Cortex of kidney (tissue), 1 donor: ENCODE measurements at places on chromosomes 1 and 21.

GRCh38 chr1:100835866-100836842 lies 58.5 kb downstream of the EXTL2 start:
- no peak for DNase-seq

DNA sequence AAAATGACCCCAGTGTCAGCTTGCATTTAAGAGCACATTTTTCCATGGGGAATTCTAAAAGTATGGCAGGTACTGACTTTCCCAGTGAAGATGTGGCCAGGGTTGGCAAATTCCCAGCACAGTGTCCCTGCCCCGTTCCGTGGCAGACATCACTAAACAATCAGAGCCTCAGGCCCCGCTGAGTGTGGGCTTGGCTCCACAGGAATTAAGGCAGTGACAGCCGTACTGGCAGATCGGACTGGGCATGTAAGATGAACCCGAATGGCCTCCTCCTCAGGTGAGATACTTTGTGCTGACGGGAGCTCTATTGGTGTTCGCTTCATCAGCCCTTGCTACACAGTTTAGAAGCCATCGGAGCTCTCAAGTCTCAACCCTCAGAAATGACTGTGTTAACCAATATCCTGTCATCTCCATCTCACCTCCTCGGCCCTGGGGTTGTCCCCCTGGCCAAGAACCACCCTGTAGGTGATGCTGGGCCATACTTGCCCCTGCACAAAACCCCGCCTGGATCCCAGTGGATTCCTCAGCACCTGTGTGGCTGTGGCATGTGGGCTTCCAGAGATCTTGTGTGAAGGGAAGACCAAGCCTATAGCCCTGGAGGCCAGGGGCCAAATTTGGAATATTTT lies 29.0 kb upstream of the ABCG1 start:
- no peak for DNase-seq

- no peak for DNase-seq
Measured at GRCh38 chr1:86965012-86965826, 50.8 kb downstream of the HS2ST1 start.

DNA sequence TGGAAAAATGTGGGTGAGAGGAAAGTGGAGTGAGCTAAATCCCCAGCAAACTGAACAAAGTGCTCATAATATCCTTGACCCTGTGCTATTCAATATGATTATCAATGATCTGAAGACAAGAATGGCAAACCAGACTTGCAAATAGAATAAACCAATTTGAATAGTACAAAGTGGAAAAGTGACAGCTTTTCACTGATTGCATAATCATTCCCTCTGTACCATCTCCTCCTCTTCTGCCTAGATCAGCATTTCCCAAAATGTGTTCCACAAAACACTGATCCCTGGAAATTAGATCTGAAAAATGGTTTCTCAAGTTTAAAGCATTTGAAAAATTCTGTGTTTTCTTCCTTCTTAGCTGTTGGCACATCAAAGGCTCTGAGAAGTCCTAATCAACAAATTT lies 8.1 kb downstream of the MTF1 start:
- DNase-seq, result no peak
